ENCODE measurements at places on chromosomes 4 and X.

GRCh38 chr4:122657553-122657952 is 36.7 kb upstream of the IL21 start:
- DNase-seq: no peak

- no peak for DNase-seq
These were observed 8.8 kb upstream of the NKX1-1 start for GRCh38 chr4:1414831-1415680.

DNA sequence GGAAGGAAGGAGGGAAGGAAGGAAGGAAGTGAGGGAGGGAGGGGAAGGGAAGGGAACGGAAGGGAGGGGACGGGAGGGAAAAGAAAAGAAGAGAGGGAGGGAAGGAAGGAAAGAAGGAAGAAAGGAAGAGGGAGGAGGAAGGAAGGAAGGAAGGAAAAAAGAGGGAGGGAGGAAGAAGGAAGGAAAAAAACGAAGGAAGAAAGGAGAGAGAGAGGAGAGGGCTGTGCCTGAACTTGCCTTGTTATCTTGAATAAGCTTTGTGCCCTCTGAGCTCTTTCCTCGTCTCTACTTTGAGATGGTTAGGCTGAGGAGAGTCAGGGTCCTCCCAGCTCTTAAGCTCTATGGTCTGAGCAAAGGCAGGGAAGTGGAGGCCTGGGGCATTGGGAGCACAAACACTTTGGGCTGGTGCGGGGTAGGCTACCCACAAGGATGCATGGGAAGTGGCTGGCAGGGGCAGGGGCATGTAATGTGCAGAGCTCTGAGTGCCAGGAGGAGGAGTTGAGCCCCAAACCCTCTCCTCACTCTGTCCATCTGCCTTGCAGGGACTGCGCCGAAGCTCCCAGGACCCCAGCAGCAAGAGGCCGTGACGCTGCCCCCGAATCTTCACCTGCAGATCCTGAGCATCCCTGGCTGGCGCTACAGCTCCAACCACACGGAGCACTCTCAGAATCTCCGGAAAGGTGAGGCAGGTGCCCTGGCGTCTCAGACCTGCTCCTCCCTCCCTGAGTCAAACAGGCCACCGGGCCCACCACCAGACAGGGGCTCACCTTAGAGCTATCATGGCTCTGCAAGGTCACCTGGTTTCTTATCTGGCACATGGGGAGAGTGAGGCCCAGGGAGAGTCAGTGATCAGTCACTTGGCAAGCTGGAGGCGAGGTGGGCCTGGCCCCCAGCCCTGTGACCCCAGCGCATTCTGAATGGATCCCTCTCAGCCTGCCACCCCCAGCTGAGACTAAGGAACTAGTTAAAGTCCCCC is 26.5 kb upstream of the MRFAP1 start:
- DNase-seq: no peak

- DNase-seq: no peak
These were observed 14.1 kb downstream of the MFAP3L start for GRCh38 chr4:170011921-170012628.

DNA sequence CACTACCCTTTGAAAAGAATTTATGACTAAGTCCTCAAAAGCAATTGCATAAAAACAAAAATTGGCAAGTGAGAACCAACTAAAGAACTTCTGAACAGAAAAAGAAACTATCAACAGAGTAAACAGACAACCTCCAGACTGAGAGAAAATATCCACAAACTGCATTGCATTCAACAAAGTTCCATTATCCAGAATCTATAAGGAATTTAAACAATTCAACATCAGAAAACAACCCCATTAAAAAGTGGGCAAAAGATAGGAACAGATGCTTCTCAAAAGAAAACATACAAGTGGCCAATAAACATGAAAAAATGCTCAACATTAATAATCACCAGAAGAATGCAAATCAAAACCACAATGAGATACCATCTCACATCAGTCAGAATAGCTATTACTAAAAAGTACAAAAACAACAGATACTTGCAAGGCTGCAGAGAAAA is 130.2 kb downstream of the GASK1B start:
- no peak for DNase-seq

DNA sequence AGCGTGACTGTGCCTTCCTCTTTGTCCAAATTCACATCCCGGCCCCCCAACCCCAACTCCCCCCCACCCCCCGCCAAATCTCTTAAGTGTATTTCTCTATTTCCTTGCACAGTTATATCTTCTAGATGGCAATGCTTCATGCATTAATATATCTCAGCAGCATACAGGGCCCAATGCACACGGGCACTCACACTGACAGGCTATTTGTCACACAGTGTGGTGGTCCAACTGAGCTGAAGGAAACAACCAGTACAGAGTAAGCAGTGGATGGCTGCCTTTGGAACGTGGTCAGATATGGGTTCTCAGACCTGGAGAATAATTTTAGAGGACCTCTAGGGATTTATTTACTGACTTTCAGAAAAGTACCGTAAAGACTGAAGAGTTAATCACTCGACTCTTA is 681 bp downstream of the EXOC1 start:
- DNase-seq: no peak

GRCh38 chrX:147476008-147476407 is 435.7 kb upstream of the FMR1 start:
- DNase-seq: no peak
